Activated naive CD4-positive, alpha-beta T cell (primary cell): ENCODE measurements at places on chromosomes 6 and 20.

GRCh38 chr6:2998998-2999617 is 586 bp upstream of the NQO2 start:
- no peak for DNase-seq

DNA sequence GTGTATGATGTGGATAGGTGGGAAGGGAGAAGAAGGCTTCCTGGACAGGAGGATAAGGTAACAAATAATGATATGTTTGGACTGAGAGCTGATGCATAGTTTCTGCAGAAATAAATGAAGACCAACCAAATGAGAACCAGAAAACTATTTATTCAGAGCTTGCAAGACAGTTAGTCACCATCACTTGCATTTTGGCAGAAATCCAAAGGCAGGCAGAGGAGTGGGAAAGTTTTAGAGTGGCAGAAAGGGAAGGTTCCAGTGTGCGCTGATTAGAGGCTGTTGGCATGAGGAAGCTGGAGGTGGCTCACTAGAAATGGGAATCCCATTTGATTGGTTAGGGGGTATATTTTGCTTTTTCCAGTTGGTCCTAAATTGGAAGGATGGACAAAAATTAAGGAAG is 13.0 kb upstream of the F13A1 start:
- no peak for DNase-seq

GRCh38 chr6:72061286-72061685 is 174.9 kb downstream of the RIMS1 start:
- no peak for DNase-seq

- DNase-seq: no peak
Measured at GRCh38 chr6:130927305-130927704, 100.1 kb downstream of the SMLR1 start.

GRCh38 chr6:99822741-99823512 is 171.1 kb downstream of the MCHR2 start:
- DNase-seq: no peak

- DNase-seq: no peak
Measured at GRCh38 chr20:5996765-5997164, 46.3 kb downstream of the MCM8 start.

DNA sequence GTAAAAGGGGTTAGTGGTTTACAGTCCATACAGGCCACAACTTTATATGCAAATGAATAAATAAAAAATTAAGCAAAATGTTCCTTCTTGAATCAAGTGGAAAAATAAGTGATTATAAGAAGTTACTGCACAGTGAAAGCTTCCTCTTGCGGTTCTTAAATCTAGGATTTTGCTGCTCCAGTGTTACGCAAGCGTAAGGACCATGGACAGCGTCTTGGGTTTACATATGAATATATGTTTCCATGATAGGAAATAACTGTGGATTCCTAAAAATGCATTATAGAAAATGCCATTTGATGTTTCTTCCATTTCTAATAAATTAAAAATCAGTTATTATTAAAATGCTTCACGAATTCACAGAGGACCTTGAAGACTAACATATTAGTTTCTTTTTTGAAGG is 176.6 kb upstream of the POU3F2 start:
- DNase-seq: no peak

GRCh38 chr20:49562311-49563014 is 5.5 kb downstream of the PTGIS start:
- DNase-seq: no peak

- DNase-seq: no peak
Measured at GRCh38 chr6:141963543-141964295, 169.0 kb upstream of the GJE1 start.

- DNase-seq: no peak
Measured at GRCh38 chr20:47456041-47456537, 45.6 kb upstream of the NCOA3 start.

DNA sequence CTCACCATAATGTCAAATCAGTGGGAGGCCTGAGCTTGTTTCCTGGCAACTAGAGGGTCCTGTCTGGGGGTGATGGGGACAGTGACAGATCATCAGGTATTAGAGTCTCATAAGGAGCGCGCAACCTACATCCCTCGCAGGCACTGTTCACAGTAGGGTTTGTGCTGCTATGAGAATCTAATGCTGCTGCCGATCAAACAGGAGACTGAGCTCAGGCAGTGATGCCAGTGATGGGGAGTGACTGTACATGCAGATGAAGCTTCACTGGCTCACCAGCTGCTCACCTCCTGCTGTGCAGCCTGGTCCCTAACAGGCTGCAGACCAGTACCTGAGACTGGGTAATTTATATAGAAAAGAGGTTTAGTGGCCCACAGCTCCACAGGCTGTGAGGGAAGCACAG is 147.3 kb downstream of the TTLL2 start:
- DNase-seq: no peak

DNA sequence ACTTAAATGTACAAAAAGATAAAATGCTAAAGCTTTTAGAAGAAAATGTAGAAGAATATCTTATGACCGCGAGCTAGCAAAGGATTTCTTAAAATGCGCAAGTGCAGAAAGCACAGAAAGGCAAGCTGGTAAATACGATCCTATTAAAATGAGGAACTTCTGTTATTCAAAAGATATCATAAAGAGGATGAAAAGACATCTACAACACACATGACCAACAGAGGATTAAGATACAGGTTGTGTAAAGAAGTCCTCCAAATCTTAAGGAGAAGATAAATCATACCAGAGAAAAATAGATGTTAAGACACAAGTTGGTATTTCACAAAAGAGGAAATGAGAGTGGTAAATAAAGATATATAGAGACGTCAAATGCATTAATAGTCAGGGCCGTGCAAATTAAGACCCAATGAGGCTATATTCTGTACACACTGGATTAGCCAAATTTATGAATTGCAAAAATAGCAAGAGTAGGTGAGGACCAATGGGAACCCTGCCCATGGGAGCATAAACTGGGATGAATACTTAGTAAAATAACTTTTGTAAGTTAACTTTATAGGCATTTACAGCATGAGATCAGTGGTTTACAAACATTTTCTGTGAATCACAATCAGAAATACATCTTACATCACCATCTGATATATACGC is 23.0 kb downstream of the APCDD1L start:
- no peak for DNase-seq

DNA sequence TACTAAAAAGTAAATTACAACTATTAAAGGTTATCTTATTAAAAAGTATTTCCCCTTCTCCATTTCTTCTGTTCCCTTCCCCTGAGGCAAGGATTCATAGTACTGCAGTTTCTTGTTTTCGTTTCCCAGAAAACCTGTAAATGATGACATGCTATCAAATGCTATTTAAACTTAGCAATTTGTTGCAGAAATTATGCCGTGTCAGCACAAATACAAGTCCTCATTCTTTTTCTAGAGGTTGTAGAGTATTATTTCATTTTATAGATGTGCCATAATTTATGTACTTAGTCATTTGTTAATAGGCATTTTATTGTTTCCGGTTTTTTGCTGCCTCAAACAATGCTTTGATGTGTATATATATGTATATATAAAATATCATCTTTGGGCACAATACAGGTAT is 268.4 kb downstream of the PLCB1 start:
- no peak for DNase-seq

GRCh38 chr6:125151700-125152099 is 1.9 kb upstream of the TPD52L1 start:
- no peak for DNase-seq

DNA sequence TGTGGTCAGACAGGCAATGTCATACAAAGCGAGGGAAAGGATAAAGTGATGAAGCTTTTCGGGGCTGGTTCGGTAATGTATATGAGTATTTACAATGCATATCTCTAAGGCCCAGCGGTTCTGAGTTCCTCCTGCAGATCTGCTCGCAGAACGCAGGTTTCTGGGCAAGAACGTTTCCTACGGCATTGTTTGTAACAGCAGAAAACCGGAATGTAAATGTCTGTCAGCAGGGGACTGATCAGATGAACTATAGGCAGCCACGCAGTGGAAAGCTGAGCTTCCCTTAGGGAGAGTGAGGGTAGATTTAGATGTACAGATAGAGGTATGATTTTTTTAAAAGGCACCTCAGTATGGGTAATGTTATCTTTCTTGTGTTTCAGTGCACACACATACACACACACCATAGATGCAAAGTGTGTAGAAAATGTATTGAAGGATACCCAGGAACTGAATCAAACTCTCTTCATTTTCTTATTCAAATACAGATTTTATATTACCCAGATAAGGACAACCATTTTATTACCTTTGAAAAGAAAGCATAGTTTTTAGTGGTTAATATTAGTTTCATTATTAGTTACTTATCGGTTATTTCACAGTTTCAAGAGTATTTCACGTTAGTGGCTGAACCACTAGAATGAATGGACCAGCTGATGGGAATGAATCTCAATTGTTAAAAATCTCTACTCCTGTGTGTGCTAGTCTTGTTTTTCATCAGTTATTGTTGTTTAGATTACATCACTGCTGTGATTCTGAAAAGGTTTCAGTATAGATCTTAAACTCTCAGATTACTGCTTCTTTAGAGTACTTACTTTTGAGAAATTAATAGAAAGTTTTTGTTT is 56.2 kb downstream of the SNX9 start:
- no peak for DNase-seq

DNA sequence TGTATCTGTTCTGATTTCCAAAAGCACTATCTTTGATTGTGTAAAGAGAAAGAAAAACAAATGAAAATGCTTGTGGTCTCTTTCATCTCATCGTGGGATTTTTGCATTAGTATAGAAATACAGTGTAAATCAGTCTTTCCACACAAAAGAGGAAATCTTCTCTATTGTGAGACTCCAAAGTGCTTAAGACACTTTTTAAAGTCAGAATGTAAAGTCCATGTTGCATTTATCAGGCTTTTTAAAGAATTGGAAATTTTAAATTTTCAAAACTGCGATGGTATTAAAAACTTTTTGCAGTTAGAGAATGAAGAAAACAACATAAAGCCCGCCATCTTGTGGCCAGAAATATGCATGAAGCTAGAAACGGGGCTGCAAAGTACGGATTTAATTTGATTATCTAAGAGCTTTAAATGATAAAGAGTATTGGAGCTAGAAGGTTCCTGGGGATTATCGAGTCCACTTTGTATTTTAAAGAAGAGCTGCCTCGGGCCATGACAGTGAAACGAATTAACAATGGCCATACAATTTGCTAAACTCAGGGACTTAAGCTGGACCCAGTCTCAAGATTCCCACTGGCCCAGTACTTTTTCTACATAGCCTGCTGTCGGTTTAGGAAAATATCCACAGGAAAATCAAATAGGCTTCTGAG is 339.6 kb downstream of the ARHGAP18 start:
- DNase-seq: peak; percentile 7

DNA sequence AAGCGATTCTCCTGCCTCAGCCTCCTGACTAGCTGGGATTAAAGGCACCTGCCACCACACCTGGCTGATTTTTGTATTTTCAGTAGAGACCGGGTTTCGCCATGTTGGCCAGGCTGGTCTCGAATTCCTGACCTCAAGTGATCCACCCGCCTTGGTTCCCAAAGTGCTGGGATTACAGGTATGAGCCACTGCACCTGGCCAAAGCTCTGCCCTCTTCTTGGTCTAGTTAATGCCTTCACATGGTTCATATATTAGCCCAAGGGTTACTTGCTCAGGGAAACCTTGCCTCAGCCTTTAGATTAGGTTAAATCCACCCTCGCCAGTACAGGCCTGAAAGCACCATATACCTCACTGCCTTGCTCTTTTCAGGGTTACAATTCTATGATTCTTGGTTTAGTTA is 26.1 kb downstream of the TSHZ2 start:
- no peak for DNase-seq

DNA sequence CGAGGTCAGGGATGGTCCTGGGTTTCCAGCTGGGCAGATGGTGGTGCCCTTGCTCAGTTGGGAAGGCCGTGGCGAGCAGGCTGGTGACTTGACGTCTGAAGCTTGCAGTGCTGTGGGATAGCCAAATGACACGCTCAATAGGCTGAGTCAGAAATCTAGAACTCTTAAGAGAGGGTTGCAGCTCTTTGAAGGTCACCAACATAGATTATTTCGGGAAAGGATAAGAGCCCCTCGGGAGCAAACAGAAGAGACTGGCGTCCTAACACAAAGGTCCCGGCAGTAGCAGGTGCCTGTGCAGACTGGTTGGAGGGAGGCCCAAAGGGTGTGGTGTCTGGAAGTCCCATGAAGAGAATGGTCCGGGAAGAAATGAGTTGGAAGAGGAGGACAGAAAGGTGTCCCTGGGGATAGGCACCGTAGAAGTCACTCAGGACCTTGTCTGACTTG is 18.4 kb downstream of the PKIG start:
- no peak for DNase-seq

DNA sequence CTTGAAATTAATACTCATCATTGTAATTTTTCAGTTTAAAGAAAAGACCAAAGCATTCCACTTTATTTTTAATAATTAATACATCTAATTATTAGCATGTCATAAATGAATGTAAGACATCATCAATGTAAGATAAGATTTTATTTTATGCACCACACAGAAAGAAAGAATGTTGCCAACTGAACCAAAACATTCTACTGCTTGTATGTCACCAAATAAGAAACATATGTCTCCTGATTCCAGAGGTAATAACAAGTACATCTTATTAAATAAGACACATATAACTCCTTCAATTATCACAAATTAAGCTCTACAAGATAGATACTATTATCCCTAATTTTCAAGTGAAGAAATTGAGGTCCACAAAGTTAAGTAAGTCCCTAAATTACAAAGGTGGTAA is 189.5 kb downstream of the GMDS start:
- DNase-seq: no peak

- no peak for DNase-seq
Measured at GRCh38 chr6:40928307-40928706, 110.7 kb downstream of the UNC5CL start.

- no peak for DNase-seq
Measured at GRCh38 chr20:45782890-45783289, 8.8 kb downstream of the WFDC3 start.

GRCh38 chr6:32627831-32628230 is 9.4 kb upstream of the HLA-DQA1 start:
- DNase-seq: no peak

- no peak for DNase-seq
Measured at GRCh38 chr6:14616656-14617055, 499.1 kb downstream of the CD83 start.

GRCh38 chr6:1617466-1618310 is 8.0 kb downstream of the FOXC1 start:
- DNase-seq: no peak

DNA sequence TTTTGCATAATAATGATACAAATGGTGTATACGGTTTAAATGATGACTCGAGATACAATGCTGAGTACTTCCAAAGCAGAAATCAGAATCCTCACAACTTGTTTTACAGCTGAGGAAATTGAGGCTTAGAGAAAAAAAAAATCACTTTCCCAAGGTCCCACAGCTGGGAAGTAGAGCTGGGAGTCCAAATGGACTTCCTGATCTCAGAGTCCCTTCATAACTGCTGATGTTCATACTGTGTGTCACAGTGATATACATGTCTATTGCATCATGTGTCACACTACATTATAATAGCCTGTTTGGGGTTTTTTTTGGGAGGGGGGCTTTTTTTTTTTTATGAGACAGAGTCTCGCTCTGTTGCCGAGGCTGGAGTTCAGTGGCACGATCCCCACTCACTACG is 8.5 kb downstream of the HM13 start:
- no peak for DNase-seq

DNA sequence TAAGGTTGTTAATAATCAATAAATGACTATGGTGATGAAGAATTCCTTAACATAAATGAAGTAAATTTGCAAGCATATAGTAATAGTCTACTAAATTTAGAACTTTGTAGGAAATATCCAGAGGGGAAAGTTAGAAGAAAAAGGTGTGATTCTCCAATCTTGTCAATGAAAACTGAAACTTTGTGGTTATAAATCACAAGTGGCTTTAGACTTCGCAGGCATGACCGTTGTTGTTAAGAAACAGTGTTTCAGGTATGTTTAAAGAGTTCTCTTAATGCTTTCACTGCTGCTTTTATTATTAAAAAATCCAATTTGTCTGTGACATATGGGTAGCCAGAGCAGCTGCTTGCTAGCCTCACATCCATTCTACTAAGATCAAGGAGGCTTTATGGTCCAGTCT is 475.6 kb upstream of the ADGRB3 start:
- no peak for DNase-seq
